ENCODE measurements at places on chromosomes 1 and 21.

GRCh38 chr1:239896569-239896968, 195.1 kb upstream of the FMN2 start:
- DNase-seq: no peak

DNA sequence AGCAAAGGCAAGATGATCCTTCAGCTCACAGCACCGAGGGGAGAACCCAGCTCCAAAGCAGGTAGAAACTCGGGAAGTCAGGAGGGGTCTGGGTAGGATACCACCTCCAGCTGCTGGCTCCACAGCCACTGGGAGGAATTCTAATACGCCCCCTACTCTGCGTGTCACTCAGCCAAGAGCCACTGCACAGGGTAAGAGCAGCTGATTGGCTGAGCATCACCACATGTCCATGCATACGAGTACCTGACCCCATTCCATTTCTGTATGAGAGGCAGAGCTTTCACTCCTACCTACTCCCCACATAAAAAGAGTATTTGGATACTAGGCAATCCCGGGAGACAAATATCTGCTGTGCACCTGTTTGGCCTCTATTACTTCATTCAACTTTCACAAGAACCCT, 121.4 kb downstream of the RRAGC start:
- DNase-seq: no peak

DNA sequence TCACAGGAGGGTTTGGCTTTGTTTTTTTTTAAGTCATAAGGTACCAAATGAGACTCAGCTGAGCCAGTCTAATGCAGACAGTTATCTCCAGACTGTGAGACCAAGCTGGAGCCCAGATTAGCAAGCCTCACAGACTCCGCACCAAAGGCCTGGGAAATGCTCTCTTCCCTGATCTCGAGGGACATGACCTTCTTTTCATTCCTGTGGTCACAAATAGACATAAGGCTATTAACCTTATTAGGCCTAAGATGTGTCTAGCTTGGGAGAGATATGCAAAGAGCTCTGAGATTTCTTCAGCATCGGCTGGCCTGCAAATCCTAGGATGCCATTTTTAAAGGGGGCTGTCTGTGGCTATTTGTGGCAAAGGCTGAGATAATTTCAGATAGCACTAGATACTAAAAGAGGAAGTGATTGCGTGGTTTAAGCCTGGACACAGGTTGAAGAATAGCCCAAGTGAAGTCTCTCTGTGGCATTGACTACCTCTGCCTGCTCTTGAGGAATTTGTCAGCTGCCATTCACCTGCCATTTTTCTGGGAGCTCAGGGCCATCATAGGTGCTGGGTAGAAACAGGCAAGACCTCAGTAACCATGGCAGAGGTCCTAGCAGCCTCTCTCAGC, 301.3 kb downstream of the SIPA1L2 start:
- DNase-seq: no peak

- DNase-seq: peak; percentile 11
These were observed 70.0 kb upstream of the TENT5C start for GRCh38 chr1:117535821-117536220.
